Sigmoid colon (tissue), 7 donors: ENCODE measurements at places on chromosomes 5 and 9.

- DNase-seq = no peak
Measured at GRCh38 chr9:91141407-91141965, 220.2 kb downstream of the AUH start.

- no peak for DNase-seq
Measured at GRCh38 chr5:90843443-90843842, 284.8 kb downstream of the ADGRV1 start.

DNA sequence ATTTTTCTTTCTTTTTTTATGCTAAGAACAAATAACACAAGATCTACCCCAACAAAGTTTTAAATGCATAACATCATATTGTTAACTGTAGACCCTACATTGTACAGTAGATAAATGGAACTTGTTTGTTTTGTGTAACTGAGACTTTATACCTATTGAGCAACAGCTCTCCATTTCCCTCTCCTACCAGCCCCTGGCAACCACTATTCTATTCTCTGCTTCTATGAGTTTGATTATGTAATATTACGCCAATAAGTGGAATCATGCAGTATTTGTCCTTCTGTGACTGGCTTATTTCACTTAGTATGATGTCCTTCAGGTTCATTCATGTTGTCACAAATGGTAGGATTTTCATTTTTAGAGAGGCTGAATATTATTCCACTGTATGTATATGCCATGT is 308.2 kb upstream of the PRR16 start:
- DNase-seq = no peak

DNA sequence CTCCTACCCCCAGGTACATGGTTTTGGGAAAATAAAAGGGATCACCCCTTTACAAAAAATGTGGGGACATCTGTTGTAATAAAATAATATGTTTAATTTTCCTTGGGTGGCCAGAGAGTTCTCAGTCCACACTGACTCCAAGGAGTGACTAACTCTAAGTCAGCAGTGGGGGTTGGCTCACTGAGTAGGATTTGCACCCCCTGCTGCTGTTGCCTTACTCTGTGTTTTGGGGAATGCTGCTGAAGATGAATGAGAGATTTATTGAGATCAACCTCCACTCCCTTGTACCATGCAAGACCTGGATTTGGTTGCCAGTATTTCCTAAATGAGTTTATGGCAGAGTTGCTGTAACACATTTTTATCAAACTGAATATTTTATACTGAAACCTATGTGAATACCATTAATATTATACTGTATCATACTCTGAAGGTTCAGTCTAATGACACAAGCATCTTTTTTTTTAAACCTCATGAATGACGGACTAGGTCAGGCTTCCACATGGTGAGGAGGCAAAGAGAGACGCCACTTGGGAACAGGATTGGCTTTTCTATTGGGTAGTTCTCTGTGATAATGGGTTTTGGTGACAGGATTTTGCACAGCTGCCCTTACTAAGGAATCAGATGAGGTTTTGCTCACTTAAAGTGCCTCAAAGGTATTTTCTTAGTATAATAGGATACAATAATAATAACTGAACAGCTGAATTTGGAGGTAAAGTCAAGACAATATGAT is 121.3 kb upstream of the OSMR start:
- DNase-seq = no peak
